ENCODE measurements at places on chromosomes 2 and 18.

DNA sequence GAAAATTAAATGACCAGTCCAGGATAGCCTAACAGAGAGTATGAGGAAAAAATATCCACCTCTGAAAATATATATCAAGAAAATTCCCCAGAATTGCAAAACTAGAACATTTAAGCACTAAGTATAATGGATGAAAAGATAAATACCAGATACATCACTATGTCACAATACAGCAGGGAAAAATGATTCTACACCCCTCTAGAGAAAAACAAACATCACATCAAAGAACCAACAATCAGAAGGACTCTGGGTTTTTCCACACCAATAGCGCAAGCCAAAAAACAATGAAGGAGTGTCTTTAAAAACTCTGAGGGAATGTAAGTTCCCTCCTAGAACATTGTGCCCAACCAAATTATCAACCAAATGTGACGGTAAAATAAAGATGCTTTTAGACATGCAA, 13.7 kb downstream of the BUB1 start:
- no peak for DNase-seq

- DNase-seq = no peak
These were observed 25.7 kb upstream of the KCNJ13 start for GRCh38 chr2:232802091-232802490.

GRCh38 chr2:99101697-99102096, 39.8 kb upstream of the C2orf15 start:
- DNase-seq = no peak

DNA sequence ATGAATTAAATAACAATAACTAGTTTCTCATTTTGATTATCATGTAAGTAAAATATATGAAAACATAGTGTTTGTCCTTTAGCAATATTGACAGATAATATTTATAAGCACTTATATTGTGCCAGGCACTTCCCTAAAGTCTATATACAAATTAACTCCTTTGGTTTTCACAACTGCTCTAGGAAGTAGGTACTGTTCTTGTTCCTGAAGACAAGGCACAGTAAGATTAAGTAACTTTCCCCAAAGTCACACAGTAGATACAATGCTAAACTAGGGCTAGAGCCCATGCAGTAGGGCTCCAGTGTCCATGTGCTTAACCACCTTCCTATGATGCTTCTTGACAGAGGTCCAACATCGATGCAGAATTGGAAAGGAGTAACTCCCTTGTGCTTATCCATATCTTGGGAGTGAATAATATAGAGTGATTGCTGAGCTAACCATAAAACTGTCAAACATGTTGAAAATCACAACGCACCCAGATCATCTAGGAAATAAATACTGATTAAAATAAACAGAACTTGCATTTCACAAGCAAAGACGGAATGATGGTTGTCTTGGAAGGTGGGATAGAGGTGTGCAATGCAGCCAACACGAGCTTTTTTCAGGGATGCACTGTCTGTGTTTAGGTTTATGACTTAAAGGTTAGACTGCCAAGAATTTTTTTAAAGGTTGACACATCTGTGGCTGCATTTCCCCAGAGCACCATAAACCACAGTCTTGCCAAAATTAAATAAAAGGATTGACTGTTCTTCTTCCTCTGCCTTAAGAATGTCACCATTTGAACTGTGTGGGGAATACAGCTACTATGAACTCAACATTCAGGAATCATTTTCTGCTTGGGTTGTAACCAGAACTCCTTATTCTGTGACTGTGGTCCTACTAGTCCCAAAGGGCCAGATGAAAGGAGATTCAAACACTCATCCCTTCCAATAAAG, 80.8 kb downstream of the ANKRD44 start:
- DNase-seq = no peak

DNA sequence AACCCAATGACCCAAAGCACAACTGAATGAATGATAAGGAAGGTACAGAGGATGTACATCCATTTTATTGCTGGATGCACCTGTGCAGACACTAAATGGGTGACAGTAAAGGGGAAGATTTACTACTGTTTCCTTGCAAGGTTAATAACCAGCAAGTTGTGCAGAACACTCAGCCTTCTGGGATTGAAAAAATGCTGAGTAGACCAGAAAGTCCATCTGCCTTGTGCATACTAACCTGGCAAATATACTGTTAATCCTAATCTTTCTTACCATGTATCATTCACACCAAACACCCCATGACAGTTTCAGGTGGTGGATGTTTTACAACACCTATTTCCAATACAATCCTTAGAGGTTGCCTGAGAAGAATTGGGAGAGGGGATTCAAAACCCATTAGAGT, 814.1 kb upstream of the NRXN1 start:
- no peak for DNase-seq

DNA sequence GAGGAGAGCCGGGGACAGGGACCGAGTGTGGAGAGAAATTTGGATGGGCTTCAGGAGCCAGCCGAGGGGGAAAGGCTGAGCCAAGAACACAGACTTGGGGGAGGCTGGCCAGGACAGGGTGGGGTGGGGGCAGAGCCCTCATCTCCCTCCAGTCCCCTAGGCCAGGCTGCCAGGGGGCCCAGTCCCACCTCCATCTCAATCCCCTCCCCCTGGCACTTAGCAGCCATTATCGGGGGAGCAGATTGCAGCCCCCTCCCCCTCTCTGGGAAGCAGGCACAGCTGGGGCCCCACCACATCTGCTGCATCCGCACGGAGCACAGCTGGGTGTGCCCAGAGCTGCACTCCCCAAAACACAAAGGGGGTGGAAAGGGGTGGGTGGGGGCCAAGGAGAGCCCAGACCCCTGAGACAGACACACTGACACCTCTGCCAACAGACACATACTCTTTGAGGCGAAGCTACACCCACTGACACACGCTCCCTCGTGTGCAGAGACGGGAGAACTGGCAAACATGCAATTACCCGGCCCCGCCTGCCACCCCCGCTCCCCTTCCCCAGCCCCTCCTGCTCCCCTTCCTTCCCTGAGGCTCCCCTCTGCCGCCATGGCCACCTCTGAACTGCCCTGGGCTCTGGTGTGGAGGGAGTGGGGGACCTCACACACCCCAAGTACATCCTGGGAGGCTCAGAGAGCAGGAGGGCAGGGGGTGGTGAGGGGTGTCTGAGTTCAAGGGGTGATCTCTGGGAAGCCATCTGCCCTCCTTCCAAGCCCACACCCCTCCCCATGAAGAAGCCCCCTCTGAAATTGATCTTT, 5.1 kb upstream of the ASIC4 start:
- no peak for DNase-seq

DNA sequence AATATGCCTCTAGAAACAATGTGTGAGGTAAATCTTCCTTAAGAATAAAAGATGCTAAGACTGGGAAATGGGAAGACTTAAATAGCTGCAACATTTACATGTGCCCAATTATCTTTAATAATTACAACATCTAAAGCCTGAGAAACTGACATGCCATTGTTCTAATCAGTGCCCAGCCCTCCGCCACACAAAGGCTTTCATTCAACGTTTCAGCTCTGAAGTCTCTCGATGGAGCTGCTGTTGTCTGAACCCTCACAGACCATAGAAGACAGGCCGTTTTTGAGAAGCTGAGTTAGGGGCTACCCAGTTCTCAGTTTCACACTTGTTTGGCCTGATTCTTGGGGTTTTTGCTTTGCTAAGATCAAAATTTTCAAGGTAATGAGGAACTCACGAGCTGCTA, 315.4 kb upstream of the CHST9 start:
- no peak for DNase-seq

DNA sequence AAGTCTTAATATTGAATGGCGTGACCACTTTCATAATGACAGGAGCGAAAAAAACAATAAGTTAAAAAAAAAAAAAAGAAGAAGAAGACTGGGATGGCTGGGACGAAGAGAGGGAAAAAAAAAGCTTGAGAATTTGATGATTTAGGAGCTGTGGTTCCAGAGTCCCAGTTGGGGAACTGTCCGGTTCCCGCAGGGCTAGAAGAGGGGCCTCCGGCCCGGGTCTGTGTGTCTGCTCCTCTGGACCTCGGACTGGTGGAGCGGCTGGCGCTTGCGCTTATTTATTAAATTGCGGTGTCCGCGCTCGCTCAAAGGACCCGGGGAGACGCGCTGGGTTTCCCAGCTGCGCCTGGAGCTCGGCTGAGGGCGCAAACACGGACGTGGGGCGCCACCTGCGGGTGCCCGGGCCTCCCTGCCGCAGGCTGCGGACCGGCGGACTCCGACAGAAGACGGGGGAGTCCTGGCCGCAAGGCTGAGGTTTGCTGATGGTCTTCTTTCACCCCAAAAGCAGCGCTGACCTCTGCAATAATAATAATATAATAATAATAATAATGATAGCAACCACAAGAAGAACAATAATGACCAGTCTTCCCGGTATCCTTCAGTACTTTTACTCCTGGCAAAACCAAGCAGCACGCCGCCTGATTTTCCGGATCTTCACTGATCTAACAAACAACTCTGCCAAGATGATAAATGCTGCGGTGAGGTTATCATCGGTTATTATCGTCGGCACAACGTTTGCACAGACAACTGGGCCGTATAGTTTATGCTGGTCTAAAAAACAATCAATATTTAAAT, at the start of gene CBLN2:
CBLN2 (minus strand) TSS at position 251 of the 795 bp plus-strand sequence. CDS start 2,182 bp downstream, outside the sequence.
- DNase-seq = peak; percentile 54

- DNase-seq = no peak
These were observed 276.1 kb downstream of the BCL2 start for GRCh38 chr18:63043516-63043915.

- no peak for DNase-seq
These were observed 6.2 kb downstream of the RAMP1 start for GRCh38 chr2:237865623-237866041.

DNA sequence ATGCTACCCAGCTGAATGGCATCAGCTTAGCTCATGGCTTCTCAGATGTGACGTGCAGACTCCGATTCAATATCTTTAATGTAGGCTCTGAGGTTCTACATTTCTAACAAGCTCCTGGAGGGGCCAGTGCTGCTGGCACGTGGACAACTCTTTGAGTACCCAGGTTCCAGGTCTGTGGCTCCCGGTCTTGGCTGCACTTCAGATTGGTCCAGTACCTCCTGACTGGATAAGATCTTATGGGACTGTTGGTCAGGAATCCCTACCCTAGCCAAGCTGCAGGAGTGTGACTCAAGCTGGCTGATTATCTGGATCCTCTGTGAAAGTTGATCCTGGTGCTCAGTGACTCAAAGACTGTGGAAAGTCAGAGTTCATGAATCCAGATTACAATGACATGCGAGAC, 222.1 kb downstream of the ANKRD30B start:
- DNase-seq = no peak

- DNase-seq = no peak
These were observed 160.3 kb downstream of the VAPA start for GRCh38 chr18:10074110-10074509.

- no peak for DNase-seq
These were observed 172.0 kb downstream of the MIB1 start for GRCh38 chr18:21912339-21913239.

- DNase-seq = no peak
These were observed 21.9 kb upstream of the ID2 start for GRCh38 chr2:8659735-8660492.

- no peak for DNase-seq
These were observed 264.9 kb downstream of the ALPK2 start for GRCh38 chr18:58363767-58364540.

GRCh38 chr2:120976501-120977307, 241.0 kb downstream of the GLI2 start:
- no peak for DNase-seq

DNA sequence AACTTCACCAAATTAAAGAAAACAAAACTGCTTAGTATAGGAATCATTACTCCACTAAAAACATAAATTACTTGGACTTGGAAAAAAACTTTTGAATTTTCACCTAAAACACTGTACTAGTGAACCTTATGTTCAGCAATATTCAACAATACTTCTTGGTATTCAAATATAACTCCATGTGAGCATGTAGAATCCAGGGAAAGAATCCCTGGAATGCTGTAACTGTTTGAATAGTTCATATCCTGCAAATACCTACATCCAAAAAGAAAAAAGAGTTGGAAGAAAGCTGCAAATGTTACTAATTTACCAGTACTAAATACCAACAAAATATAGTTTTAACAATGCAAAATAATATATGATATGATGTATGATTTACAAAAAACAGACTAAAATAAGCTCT, 65.4 kb downstream of the IKZF2 start:
- DNase-seq = no peak

- DNase-seq = no peak
These were observed 348.1 kb downstream of the IRS1 start for GRCh38 chr2:226451486-226451885.

- no peak for DNase-seq
These were observed 50.0 kb downstream of the TRPM8 start for GRCh38 chr2:233967164-233967563.

DNA sequence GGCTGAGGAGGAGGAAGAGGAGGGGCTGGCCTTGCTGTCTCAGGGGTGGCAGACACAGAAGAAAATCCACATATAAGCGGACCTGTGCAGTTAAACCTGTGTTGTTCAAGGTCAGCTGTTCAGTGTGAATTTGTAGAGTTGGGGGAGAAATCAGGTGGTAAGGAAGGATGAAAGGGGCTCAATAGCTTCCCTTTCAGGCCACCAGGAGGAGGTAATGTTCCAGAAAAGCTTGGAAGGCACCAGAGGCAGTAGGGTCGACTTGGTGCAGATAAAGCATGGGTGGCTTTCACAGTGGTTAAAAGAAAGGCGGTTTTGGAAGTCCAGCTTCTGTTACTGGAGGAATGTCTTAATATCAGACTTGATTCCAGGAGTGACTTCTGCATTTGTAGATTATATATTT, 167.4 kb downstream of the THSD7B start:
- no peak for DNase-seq

DNA sequence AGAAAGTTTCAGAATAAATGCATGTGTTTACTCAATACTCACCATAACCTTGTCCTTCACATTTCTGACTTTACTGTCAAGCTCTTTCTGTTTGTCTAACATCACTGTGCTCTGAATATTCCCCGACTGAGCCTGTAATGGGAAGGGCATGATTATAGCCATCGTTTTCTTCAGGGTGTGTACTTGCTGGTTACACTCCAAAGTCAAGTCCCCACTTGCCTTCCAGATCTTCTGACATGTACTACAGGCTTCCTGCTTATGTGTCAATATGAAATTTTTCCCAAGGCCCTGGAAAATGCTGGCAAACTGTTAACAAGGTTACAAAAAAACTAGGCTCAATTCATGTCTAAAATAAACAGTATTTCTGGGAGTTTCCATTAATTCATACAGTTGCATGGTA, 12.9 kb downstream of the STAT1 start:
- no peak for DNase-seq

DNA sequence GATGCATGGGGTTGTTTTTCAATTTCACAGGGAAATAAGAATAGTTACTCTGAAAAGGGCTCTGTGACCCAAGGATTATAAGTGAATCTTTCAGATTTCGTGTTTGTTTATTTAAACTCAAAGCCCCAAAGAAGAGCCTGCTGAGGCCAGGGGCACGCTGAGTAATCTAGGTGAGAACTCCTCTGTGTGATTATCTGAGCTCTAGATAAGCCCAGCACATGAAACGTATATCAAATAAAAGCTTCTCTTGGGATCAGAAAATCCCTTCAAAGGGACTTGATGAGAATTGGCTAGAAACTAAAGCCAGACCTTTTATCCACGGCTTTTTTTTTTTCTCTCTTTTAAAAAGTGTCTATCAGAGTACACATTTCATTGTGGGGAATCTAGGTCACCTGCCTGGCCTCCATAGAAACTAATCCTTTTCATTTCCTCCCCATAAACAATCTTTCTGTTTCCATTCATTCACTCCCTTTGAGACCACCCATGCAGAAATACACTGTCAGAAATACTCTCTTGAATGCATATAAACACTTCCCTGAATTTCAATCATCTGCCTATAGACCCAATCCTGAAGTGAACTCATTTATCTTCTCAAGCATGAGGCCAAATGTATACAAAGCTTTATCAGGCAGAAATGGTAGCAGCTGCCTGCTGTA, 137.4 kb downstream of the RIT2 start:
- no peak for DNase-seq
